ENCODE measurements at places on chromosomes 2 and 18.

DNA sequence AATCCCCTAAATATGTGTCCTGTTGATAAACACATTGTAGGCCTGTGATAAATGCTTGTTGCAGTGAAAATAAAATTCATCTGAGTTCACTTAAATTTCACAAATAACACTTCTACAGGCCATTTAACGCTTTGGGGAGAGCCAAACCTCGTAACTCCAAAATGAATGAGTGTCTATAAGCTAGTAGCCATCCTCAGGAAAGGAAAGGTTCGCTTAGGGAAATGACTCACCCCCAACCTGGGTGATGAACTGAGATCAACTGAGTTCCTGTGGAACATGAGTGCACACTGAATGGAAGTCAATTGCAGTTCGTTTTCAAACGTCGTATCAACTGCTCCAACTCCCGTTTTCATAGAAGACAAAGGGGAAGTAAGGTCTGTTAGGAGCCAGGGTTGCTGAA lies 527.6 kb upstream of the ID2 start:
- no peak for DNase-seq

- peak; percentile 88 for DNase-seq
These were observed 3.2 kb downstream of the ID2 start for GRCh38 chr2:8684878-8685696.

- DNase-seq, result no peak
These were observed 463.8 kb downstream of the LPIN1 start for GRCh38 chr2:12210016-12210933.

DNA sequence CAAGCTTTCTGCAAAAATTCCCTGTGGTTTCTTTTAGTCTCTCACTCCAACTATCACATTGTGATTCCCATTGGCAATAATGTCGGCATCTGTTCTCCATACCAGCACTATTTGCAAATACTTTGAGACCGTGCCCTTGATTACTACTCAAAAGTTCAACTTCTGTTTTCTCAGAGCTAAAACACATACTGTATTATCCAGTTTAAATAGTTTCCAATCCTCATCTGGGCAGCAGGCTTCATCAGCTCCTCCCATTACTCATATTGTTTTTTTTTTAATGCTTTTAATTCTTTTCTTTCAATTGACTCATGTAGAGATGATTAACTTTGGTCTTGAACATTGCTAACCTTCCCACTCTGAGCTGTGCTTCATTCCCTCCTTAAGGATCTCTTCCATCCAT lies 135.8 kb downstream of the METTL8 start:
- DNase-seq, result no peak

DNA sequence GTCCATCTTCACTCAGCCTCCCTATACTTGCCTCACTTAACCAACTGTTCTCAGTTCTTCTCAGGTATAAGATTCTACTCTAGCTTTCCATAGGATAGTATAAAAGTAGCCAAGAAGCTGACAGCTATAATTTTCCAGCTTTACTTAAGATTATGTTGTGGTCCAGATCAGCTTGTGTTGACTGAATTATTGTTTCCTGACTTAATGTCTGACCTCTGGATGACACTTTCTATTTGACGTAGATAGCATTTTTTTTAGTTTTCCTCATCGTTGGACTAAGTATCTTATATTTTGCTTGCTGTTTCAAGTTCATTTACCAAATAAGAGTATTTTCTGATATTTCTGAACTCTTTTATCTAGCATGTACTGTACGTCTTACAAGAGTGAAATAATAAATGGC lies 1272.5 kb upstream of the CDH2 start:
- no peak for DNase-seq

DNA sequence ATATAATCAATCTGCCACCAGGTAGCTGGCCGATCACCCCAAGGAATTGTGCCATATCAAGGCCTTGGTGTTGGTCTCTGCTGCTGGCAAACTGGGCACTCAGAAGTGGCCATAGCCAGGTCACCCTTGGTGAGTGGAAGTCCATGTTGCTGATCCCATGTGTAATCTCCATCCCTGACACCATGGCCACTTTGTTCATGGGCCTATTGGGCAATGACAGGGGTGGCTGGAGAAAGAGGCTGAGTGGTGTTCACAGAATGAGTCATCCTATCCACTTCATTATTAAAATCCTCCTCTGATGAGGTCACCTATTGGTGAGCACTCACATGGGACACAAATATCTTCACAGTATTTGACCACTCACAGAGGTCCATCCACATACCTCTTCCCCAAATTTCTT lies 26.7 kb upstream of the CD226 start:
- DNase-seq, result no peak

DNA sequence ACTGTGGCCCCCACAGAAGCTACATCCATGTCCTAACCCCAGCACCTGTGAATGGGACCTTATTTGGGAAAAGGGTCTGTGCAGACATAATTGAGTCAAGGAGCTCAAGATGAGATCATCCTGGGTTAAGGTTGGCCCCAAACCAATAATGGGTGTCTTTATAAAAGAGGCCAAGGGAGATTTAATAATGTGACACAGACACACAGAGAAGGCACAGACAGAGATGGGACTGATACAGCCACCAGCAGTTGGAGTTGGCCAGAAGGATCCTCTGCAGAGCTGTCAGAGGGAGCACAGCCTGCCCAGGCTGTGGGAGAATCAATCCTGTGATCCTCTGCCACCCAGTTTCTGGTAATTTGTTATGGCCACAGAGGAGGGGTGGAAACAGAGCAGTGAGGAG lies 26.0 kb downstream of the SNORC start:
- no peak for DNase-seq

DNA sequence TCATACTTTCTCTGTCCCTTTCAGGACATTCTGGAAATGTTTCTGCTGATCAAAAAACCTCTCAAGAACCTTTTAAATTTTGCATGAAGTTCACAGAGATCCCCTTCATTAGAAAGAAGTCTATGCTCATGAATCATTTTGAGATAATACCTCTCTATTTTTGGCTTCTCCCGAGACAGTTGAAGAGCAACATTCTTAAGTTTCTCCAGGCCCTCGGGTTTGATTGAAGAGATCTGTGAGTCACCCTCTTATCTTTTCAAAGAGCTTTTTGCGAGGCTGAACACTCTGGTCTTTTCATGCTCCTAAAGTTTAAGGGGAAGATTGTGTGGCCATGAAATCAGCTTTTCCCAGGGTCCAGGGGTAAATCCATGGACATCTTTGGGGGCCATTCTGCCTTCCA lies 354.2 kb downstream of the FBXO15 start:
- DNase-seq, result no peak
